ENCODE measurements at places on chromosomes 4 and X. TPM values are rescaled to one million over a fixed set of nuclear protein-coding genes. Genes with fewer than 3 reads are reported as not detected.

SOX3 gene
- total RNA-seq: not detected

GRCh38 chrX:2701600-2701999 lies 10.5 kb downstream of the CD99 start:
- no peak for DNase-seq

- no peak for DNase-seq
These were observed 142.2 kb upstream of the CXorf51A start for GRCh38 chrX:146956760-146957159.

GRCh38 chr4:48361012-48361400 lies 19.7 kb downstream of the SLAIN2 start:
- no peak for DNase-seq

DNA sequence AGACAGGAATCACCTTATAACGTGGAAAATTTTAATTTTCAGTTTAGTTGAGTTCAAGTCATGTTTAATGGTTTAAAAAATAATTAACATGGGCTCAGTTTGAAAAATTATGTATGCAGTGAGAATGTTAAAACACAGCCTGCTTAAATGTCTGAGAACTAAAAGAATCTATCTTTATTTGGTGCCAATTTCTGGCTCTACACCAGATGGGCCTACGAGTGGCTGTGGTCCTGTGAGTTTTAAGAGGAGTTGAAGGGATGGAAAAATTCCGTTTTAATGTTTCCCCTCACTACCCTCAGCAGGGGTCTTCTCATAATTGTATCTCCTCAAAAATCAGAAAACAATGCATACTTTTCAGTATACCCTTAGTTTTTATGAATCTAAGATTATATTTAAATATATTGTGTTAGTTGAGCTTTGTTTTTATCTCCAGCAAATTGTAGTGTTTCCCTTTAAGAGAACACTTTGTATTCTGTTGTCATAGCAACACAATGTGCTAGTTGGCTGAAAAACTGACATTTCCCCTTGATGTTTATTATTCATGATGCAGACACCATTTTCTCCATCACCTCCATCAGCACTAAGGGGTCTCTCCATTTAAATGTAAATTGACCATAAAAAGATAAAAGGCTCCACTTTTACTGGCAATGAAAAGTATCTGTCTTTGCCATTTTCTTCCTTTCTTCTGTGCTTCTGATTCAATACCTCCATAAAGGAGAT lies 393.5 kb upstream of the GRIA3 start:
- DNase-seq: no peak

GRCh38 chrX:9848718-9849479 lies 62.7 kb downstream of the SHROOM2 start:
- DNase-seq: no peak

DNA sequence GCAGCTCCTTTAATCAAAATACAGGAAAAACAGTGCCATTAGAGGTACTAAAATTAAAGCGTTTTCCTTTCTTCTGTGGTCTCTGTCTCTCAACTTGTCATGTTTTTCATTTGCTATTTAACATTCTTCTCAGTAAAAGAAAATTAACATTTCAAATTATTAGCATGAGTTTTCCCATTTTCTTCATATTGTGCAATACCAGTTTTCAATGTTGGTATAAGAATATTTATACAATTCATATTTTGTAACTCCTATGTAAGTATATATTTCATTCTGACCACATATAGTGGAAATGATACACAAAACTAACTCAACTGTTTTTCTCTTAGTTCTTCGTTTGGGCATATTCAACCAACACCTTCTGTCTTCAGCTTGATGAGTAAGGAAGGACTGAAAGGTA lies 308.3 kb downstream of the HS3ST1 start:
- DNase-seq: no peak

DNA sequence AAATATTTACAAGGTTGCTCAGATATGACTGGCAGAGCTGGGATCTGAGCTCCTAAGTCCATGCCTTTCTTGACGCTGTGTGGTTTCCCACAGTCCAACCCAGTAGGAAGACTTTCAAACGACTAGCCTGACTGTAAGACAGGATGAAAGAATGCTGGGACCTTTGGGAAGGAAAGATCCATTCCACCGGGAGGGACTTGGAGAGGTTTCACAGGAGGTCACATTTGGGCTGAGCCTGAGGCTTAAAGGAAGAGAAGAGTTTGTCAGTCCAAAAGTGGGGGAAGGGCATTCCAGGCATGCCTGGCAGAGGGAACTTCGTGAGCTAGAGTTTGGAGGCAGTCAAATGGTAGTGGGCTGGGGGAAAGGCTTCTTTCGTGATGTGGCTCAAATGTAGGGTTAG lies 1.5 kb downstream of the STARD8 start:
- DNase-seq: no peak

DNA sequence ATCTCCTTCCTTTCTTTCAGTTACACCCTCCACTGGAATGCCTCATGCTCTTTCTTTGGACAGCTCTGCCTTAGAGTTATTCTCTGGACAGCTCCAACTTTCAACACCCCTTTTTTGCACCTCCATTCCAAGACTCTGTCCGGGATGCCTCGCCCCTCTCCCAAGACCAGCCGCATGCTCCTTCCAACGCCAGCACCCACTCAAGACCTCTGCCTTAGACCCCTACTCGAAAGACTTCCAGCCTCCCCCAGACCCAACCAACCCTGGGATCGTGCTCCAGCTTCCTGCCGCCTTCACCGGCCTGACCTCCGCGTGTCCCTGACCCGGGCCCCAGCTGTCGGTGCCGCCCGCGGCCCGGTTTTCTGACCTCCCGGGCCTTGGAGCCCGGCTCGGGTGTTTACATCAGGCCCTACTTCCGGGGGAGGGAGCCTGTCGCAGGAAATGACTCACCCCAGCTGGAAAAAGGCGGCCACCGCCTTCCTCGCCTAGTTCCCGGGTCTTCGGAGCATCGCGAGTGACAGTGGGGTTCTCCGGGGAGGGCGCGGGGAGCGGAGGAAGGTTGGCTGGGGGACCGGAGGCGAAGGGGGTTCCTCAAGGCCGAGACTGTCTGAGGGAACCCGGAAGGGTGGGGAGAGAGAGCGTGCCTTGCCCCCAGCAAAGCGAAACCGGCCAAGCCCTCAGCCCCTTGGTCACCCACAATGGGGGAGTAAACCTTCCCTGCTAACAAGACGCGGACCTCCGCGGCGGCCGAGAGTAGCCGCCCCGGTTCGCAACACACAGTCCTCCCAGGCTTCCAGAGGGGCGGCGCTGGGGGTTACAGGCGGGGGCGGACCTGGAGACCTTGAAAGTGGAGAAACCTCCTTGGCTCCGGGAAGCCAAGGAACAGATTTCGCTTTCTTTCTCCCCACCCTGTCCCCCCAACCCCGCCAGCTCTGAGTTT lies at the start of gene WDR45:
Gene WDR45, minus strand, starts transcription at position 399 of the 940 bp plus-strand sequence. CDS start 1,792 bp downstream, outside the sequence.
- DNase-seq: peak; percentile 85

DNA sequence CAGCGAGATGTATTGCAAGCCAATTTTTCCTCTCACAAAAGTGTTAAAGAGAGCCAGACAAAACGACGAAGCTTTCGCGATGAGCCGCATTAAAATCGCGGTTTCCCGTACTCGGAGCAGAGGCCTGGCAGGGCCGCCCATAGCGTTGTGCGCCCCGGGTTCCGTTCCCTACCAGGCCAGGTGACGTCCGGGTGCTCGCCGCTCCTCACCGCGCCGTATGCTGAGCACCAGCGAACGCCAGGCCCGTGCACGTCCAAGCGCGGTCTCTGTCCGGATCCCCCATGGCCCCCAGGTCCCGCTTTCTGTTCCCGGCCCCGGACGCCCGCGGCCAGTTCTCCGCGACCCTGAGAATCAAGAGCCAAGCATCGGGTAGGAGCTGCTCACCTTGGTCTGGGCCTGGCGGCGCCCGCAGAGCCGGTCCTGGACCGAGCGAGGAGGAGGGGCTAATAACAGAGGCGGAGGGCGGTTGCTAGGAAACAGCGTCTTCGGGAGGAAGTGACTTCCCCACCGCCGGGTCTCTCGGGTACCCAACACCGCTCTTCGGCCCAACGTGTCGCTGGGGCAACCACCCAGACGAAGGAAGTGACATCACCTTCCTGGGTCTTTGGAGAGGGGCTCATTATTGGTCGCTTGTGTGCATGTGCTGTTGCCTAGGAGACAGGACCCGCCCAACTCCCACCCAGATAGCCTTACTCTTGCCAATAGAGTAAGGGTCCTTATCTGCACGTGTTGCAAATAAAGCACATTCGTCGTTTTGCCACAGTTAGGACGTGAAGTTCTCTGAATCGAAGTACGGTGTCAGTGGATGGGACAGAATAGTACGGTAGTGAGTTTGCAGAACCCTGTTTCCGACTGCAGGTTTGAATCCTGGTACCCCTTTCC lies at the start of gene MAP9:
Gene MAP9, minus strand, starts transcription at position 579 of the 882 bp plus-strand sequence. CDS start 1,115 bp downstream, outside the sequence.
- peak; percentile 88 for DNase-seq

- no peak for DNase-seq
These were observed 25.1 kb upstream of the NFXL1 start for GRCh38 chr4:47939456-47939855.

GRCh38 chr4:176319151-176319703 lies 539 bp upstream of the SPCS3 start:
- no peak for DNase-seq

RASL11B gene
- 0.30 TPM for total RNA-seq

DNA sequence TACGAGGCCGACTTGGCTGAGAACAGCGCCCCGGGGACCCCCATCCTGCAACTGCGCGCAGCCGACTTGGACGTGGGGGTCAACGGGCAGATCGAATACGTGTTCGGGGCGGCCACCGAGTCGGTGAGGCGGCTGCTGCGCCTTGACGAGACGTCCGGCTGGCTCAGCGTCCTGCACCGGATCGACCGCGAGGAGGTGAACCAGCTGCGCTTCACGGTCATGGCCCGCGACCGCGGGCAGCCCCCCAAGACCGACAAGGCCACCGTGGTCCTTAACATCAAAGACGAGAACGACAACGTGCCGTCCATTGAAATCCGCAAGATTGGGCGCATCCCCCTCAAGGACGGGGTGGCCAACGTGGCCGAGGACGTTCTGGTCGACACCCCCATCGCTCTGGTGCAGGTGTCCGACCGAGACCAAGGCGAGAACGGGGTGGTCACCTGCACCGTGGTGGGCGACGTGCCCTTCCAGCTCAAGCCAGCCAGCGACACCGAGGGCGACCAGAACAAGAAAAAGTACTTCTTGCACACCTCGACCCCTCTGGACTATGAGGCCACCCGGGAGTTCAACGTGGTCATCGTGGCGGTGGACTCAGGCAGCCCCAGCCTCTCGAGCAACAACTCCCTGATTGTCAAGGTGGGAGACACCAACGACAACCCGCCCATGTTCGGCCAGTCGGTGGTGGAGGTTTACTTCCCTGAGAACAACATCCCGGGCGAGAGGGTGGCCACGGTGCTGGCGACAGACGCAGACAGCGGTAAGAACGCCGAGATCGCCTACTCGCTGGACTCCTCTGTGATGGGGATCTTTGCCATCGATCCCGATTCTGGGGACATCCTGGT lies 2.4 kb downstream of the PCDH7 start:
- DNase-seq: no peak

GRCh38 chrX:132173647-132174046 lies 45.6 kb downstream of the RAP2C start:
- DNase-seq: no peak

RXFP1 gene
- total RNA-seq: not detected

KANTR gene
- 14.1 TPM for total RNA-seq

- no peak for DNase-seq
These were observed 49.7 kb downstream of the ATP8A1 start for GRCh38 chr4:42607011-42607726.

DNA sequence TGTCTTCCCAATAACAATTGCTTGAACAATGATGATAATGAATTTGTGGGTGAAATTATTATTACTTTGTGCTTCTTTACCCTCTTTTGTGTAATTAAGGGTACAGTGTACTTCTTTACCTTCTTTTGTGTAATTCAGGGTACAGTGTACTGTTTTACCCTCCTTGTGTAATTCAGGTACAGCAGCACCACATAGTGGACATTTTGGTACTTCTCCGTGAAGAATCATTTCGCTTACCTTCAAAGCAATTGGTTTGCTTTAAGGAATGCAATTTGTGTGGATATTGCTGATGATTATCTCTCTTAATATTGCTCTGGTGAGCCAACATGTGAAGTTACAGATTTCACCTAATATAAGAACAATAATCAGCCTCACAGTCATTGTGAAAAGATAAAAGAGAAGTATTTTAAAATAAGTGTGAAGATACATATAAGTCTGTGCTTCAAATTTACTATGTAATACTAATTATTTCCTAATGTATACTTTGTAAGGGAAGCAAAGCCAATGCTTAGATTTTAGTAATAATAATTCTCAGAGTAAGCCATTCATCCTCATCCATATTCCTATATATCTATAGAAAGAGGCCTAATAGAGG lies 27.2 kb upstream of the SEC24B start:
- DNase-seq: peak; percentile 39

DNA sequence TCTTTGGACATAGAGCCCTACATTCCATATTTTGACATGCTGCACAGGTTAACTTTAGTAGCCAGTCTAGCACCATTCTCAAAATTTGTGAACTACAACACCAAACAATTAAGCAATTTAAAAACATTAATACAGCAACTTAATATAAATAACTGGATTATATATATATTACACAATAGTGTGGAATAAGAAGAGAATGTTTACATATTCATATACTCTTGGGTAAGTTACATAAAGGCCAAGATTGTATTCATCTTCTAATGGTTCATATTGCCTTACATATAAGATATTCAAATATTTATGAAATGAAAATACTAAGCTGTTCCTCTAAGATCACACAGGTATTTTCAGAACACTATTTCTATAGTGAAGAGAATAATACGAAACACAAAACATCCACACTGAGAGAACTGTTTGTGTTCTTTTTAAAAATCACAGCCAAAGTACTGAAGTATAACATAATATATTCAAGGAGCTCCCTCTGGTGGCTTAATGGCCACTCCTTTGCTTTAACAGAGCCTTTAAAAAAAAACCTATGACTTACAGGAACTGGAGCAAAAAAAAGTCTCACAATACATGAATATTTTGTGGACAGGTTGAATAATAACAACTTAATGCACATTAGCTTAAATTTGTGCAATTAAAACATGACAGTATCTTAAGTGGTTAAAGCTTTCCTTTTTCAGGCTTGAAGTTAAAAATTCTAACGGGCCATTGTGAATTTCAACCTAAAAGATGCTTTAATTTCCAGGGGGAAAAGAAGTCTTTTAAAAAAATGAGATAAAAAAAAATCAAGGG lies 46.2 kb downstream of the NEK1 start:
- DNase-seq: no peak

DNA sequence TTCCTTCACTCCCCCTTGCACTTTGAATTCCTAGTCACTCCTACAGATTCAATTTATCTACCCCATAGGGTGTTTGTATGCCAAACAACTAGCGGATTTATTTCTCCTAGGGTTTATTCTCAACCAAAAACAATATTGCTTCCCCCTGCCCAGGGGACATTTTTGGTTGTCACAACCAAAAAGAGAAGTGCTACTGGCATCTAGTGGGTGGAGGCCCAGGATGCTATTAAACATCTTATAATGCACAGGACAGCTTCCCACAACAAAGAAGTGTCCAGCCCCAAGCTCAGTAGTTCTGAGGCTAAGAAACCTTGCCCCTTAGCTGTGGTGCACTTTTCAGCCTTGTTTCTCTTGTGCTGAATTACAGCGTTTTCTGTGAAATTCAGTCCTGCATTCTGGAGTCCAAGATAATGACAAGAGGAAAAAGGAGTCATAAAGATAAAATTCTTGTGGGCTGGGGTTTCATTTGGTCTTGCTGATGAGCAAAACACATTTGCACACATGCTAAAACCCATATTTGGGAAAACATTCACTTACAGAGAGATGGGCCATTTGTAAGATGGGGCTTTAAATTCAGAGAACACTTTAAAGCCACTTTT lies 11.2 kb upstream of the SYTL4 start:
- DNase-seq: no peak
